Uterus (tissue), 4 donors: ENCODE measurements at places on chromosomes 11 and 22.
A peak's percentile ranks its signal among the peaks of the same experiment; 100 is the strongest.

- DNase-seq = no peak
These were observed 8.7 kb upstream of the HIPK3 start for GRCh38 chr11:33248416-33248971.

DNA sequence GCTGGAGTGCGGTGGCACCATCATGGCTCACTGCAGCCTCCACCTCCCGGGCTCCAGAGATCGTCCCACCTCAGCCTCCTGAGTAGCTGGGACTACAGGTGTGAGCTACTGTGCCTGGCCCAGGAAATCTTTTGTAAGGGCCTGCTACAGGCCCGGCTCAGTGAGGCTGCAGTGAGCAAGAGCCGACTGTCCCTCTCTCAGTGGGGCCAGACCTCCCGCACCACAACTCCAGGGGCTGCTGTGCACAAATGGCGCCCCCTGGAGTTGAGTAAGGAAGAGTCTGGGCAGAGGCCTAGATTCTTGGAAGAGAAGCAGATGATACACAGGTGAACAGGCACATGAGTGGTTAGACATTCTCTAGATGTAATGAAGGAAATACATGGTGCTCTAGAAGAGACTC is 7.0 kb downstream of the SERHL2 start:
- DNase-seq = no peak

GRCh38 chr11:116310226-116310625 is 462.6 kb downstream of the BUD13 start:
- no peak for DNase-seq

- DNase-seq = no peak
These were observed 15.6 kb downstream of the TMEM123 start for GRCh38 chr11:102436976-102437375.

GRCh38 chr11:110029714-110030113 is 63.5 kb upstream of the ZC3H12C start:
- DNase-seq = no peak

DNA sequence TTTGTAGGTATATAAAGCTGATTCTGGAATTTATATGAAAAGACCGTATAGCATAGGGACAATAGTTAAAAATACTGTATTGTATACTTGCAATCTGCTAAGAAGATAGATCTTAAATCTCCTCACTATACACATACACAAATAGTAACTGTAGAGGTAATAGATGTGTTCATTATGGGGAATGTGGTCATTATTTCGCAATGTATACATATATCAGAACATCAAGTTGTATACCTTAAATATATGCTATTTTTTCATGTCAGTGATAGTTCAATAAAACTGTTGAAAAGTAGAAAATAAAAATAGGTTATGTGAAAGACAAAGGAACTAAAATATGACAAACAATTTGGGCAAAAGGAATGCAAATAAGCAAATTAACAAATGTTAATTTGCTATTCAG is 35.2 kb upstream of the LIN7C start:
- no peak for DNase-seq

DNA sequence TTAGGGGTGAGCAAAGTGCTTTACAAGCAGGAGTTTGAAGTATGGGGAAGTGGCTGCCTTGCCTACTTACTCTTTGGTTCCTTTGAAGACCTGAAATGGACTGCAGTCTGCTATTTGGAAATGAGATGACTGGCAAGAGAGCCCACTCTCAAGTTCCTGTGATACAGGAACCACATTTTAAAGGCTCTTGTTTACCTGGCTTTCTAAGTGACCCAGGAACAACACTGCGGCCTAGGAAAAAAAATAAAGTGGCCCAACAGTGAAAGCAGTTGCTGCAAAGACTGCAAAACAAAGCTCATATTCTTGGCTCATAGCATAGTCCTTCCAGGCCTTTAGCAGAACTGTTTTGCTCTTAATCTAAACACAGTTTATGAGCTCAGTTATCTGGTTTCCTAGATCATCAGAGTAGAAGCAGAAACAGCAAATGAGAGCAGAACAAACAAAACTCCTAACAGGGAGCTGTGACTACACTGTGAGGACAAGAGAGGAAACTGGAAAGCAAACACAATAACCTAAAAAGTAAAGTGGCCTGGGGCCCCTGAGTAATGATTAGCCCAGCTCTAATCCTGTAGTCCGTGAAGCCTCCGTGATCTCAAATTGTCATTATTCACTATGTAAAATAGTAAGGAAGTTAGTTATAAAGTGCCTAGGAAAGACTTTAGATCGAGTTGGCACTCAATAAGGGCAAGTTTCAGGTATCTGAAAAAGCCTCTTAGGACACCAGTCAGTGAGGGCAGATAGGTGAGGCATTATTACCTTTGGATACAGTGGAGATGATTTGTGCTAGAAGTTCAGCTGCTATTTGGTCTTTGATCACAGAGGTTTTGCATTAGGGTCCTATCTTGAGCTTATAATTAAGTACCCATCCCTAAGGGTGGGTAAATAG is 11.5 kb downstream of the CCDC117 start:
- DNase-seq = no peak

DNA sequence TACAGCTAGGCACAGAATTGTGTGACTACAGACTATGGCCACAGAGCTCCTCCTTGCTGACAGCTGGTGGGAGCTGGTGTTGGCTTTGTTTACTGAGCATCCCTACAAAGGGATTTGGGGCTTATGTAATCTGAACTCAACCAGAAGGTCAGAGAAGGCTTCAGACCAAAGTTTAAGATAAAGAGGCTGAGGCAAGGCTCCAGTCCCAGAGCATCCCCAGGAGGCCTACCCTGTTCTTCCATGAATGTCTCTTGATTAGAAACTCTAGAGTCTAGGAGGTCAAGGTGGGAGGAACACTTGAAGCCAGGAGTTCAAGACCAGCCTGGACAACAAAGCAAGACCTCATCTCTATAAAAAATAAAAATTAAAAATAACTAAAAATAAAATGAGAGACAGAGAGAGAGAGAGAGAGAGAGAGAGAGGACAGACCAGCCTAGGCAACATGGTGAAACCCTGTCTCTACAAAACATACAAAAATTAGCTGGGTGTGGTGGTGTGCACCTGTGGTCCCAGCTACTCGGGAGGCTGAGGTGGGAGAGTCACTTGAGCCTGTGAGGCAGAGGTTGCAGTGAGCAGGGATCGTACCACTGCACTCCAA is 125.5 kb upstream of the SERPIND1 start:
- no peak for DNase-seq

DNA sequence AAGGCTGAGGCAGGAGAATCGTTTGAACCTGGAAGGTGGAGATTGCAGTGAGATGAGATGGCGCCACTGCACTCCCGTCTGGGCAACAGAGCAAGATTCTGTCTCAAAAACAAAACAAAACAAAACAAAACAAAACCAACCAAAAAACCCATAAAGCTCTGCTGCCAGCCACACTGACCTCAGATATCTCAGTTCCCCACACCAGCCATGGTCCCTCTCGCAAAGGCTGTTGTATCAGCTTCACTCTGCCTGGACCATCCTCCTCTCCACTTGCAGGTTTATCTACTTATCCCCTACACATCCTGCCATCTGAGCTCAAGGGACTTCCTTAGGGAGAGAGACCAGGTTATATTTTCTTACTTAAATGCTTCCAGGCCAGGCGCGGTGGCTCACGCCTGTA is 11.1 kb downstream of the BACE1-AS start:
- DNase-seq = no peak

DNA sequence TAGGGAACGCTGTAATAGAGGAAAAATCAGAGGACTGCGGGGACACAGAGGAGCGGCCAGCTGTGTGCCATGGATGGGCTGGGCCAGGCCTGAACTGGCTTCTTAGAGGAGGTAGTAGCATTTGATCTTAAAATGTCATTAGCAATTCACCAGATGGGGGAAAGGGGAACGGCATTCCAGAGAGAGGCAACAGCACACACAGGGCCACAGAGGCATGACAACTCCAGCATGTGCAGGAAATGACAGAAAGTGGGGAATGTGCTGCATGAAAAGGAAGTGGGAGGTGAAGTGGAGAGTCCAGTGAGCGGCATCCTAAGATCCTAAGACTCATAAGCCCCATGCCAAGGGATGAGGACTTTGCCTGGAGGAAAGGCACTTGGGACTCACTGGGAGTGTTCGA is 69.0 kb downstream of the UBASH3B start:
- no peak for DNase-seq

GRCh38 chr11:22069844-22070243 is 123.0 kb upstream of the ANO5 start:
- no peak for DNase-seq

DNA sequence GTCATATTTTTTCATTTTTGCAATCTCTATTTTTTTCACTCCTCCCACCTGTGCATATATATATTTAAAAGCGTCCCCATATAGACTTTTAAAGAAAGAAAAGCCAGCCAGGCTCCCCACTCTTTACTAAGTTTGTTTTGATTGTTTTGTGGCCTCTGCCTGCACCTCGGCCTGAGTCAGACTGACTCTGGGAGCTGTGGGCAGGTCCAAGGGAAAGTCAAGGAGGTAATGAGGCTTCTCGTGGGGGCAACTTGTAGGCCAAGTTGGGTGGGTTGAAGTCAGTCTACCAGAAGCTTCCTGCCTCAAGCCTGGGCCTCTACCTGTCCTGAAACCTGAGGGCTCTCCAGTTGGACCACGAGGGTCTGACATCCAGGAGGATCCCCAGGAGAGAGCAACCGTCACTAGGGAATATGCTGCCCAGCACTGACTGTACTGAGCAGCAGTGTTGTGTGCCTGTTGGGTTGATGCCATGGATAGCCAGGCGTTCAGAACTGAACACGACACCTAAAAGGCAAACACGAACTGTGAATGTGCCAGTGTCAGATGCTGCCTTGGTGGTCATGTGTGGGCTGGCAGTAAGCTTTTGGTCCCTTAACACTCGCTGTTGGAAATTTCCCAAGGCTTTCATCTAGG is 58.8 kb downstream of the BMAL1 start:
- DNase-seq = no peak

DNA sequence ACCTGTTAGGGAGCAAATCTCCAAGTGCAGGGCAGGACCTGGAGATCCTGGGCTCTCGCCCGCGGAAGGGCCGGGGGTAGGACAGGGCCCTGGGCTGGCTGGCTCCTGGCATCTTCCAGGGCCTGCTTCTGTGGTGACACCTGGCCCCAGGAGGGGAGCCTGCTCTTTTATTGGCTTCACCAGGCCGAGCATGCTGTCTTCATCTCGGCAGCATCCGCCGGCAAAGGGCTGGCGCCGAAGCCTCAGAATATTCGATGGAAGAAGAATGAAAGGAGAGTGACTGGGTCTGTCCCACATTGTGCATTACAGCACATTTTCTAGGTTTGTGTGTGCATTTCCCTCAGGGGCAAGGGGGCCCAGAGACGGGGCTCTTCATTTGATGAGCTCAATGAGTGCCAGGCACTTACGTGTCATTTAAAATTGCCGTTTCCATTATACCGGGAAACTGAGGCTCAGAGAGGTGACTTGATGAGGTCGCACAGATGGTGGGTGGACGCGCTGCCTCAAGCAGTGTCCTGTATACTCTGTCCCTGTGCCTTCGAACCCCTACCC is 70.0 kb downstream of the RBX1 start:
- DNase-seq = peak; percentile 20

- DNase-seq = no peak
These were observed 26.5 kb downstream of the MUC6 start for GRCh38 chr11:1009991-1010390.

DNA sequence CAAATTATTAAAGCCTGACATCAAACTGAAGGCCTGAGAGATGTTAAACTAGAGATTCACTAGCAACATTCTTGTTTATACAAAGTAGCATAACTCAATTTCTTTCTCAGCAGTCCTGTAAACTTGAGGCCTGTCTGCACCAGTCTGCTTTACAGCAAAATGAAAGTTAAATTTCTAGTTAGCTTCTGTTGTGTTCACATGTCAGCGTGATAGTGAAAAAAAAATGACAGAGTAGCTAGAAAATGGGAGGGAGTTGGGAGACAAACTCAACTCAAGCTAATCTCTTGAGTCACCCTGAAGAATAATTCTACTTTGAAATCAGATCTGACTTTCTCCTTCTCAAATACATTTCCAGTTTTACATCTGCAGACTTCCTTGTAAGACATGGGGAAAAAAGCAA is 6.5 kb downstream of the RBFOX2 start:
- no peak for DNase-seq

- DNase-seq = no peak
These were observed 9.9 kb upstream of the MICALL1 start for GRCh38 chr22:37896181-37896592.

DNA sequence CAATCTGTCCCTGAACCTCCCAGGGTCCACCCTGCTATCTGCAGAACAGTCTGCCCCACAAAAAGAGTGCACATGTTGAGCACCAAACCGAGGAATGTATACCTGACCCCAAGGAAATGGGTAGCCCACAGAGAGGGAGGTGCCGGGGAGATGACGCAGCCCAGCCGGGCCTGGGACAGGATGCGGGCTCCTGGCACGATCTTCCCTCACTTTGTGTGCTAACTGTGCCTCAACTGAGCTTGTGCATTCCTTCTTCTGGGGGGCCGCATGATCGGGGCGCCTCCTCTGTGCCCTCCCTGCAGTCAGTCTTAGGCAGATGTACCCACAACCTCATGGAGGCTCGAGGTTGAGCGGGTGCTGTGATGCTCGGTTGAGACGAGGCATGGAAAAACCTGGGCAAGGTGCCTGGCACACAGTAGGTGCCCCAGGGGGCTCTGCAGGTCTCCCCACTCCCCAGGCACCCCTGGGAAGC is 2.4 kb downstream of the GAS2L1 start:
- no peak for DNase-seq

DNA sequence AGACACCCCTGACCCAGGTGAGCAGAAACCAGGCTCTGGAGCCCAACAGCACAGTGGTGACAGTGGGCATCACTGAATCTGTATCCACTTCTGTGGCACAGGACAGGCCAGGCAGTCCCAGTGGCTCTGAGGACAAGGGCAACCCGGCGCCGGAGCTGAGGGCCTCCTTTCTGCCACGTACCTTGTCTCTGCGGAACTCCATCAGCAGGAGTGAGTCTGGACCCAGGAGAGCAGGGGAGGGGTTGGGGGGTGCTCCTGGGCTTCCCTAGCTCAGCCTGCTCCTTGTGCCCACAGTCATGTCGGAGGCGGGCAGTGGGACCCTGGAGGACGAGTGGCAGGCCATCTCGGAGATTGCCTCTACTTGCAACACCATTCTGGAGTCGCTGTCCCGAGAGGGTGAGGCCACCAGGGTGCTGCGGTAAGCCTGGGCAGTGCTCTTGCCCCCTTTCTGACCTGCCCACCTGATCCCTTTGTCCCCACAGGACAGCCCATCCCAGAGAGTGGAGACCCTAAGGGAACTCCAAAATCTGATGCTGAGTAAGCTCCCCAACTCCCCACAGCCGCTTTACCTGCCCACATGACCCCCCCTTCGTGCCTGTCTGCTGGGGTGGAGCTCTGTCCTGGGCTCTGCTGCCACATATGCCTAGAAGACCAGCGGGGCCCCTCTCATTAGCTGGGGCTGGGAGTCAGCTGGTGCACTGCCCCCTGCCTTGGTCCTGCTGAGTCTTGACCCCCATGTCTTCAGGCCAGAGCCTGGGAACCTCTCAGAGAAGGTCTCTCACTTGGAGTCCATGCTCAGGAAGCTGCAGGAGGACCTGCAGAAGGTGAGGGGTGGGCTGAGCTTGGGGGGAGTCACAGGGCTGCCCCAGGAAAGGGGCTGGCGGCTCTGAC is 12.0 kb downstream of the SIPA1 start:
- no peak for DNase-seq

GRCh38 chr22:22773979-22774604 is 113.5 kb upstream of the IGLL5 start:
- DNase-seq = no peak
